ENCODE measurements at places on chromosomes 11 and 22.

GRCh38 chr11:94201004-94201465, 72.4 kb downstream of the PANX1 start:
- DNase-seq, result no peak

DNA sequence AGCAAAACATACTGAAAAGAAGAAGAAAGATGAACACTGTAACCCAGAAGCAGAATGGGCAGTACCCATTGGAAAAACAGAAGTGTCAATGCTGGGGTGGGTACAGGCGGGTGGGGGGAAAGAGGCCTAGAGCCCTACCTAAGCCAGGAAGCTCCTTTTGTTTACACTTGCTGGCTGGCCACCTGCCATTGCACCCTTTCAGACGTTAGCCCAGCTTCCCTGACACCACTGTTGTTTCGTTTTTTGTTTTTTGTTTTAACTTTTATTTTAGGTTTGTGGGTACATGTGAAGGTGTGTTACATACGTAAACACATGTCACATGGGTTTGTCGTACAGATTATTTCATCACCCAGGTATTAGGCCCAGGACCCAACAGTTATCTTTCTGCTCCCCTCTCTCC, 55.4 kb downstream of the PLEKHA7 start:
- DNase-seq, result no peak

DNA sequence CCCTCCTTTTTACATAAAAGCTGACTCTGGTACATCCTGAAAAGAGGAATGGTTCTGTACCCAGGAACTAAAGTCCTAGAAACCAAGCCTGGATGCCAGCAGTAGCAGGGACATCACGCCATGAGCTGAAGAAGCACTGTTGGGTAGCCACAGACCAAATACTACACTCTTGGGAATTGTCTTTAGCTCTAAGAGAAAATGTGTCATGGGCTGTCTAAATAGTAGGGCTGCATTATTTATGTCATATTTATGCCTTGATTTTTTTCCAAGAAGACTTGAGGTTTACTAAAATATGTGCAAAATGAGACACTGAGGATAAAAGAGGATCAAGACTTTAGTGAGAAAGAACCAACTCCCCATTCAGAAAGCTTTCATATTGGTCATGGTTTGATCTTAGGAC, 213.6 kb downstream of the RAB38 start:
- DNase-seq, result no peak

- no peak for DNase-seq
Observed at GRCh38 chr22:38415561-38416321, 39.3 kb downstream of the KCNJ4 start.

DNA sequence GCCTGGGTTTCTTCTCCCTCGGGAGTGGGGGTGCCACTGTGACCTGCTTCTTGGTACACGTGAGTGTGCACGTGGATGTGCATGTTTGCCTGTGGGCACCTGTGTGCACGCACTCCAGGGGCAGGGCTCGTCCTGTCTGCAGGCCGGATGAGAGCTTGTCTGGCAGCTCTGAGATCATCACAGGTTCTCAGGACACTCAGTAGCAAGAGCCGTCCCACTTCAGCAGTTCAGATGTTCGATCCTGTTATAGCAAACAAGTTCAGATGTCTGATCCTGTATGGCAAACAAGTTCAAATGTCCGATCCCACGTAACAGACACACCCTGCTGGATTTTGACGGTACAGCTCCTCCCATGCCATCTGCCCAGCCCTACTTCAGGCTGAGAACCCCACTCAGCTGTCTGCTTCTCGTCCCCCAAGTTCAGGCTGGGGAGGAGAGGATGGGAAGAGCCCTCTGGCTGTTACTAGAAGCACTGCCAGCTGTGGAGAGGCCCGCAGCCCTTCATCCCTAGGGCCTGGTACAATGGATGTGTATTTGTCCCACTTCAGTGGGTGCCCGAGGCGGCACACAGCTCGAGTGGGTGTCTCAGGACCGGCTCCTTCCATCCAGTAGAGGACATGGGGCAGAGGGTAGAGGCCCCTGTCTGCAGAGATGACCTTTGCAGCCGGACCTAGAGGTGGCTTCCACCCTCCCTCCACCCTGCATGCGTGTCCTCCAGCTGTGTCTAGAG, 1126.9 kb downstream of the BRD1 start:
- no peak for DNase-seq

DNA sequence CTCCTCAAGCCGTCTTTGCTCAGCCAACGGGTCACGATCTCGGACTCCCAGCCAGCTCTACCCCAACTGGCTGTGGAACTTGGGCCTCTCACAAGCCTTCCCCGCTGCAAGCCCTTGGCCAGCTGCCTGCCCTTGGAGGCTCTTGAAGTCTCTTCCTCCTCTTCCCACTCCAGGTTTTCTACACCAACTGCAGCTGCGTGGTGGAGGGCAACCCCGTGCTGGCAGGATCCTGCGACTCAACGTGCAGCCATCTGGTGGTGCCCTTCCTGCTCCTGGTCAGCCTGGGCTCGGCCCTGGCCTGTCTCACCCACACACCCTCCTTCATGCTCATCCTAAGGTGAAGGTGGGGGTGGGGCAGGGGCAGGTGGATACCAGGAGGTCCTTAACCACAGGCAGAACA, 40.5 kb upstream of the TPBGL start:
- DNase-seq, result no peak

- peak; percentile 58 for DNase-seq
Observed at GRCh38 chr11:58573451-58574104, 2.1 kb downstream of the LPXN start.

DNA sequence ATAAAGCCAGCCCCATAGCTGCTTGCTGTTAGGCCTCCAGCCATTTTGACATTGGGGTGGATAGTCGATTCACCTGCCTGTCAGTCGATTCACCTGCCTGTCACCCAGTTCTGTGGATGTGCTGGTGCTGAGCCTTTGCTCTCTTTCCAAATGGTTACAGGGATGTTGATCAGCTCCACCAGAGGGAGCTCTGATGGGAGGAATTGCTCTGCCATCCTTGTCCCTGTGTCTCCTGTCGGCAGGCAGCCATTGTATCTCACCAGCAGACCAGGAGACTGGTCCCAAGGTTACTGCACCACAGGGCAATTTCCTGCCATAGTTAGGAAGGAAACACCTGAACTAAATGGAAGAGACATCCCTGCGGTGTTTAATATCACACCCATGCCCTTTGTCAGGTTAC, 6.1 kb downstream of the MPEG1 start:
- DNase-seq, result no peak
